Central memory CD4-positive, alpha-beta T cell (primary cell): ENCODE measurements at places on chromosomes 4 and X.

DNA sequence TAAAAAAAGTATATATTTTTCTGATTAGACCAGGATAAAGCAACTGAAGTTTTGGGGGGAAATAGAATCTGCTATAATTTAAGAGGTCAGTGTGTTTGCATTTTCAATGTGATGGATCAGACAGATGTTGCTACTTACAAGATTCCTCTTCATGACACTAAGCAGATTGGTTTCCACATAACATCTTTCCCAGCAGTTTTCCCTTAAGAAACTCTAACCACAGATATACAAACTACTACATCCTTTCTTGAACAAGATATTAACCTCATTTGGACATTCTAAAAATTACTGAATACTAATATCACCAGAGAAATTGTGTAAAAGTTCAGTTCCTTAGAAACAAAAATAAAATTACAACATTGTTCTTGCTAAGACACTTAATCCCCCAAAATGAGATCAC, 106.7 kb upstream of the GUCY1A1 start:
- no peak for DNase-seq

- DNase-seq: no peak
Measured at GRCh38 chrX:150700107-150700506, 6.9 kb downstream of the MTMR1 start.

DNA sequence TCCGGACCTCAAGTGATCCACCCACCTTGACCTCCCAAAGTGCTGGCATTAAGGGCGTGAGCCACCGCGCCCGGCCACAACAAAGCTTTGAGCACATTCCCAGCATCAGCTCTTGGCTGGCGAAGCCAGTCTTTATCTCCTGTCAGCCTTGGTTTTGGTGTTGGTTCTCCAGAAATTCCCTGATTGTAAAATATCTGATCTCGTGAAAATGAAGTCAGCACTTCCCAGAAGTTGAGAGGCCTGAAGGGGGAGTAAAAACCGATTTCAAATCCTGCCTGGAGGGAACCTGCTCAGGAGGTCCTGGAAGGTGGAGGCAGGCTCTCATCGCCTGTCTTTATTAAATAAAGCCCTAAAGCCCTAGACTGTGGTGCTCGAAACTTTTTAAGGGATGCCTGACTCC, 33.6 kb downstream of the PTTG2 start:
- DNase-seq: no peak

DNA sequence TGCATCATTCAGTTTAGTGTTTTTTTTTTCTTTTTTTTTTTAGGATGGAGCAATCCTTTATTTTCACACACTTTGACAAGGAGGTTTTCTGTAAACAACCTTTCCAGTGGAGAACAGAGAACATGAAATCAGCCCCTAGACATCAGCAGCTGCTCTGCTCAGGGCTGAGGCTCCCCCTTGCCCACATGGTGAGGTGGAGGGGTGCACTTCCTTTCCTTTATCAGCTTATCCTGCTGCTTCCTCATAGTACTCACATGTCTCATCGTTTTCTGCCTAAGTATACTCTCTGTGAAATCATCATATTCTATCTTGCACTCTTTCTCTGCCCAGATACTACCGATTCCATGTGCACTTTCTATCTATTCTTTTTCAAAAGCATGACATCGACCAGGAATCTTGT, 47.6 kb upstream of the PRSS12 start:
- no peak for DNase-seq

- DNase-seq: no peak
Measured at GRCh38 chrX:11585174-11585573, 80.5 kb downstream of the ARHGAP6 start.

DNA sequence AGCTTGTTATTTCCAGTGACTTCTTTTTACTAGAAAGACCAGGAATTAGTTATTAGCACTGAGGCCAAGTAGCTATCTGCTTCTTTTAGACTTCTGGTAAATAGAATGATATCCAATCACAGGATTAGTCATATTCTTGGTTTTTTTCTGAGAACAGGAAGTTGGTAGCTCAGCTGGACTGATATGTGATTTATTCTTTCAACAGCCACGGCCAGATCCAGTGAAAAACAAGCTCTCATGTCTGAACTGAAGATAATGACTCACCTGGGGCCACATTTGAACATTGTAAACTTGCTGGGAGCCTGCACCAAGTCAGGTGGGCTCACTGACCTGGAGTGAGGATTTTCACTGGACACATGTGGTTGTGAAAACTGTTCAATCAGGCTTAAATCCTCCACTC, 48.6 kb downstream of the PDGFRA start:
- no peak for DNase-seq

- DNase-seq: no peak
Measured at GRCh38 chr4:142473218-142473959, 372.7 kb downstream of the INPP4B start.

GRCh38 chr4:142559986-142560385, 286.1 kb downstream of the INPP4B start:
- DNase-seq: no peak

DNA sequence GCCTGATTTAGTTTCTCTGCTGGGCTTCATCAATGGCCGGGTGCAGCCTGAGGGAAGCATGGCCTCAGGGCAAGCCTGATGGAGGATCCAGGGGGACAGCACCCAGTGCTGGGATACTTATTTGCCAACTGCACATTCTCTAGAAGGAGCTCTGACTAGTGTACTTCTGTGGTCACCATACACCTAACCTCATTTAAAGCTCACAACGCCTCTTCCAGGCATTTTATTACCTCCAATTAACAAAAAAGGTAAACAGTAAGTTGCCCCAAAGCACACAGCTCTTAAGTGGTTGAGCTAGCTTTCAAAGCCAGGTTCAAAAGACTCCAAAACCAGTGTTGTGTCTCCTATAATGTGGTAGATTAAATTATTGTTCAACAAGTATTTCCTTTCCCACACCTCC, 26.8 kb upstream of the ATXN3L start:
- no peak for DNase-seq

GRCh38 chrX:19885732-19886131, 1.7 kb downstream of the SH3KBP1 start:
- DNase-seq: no peak

DNA sequence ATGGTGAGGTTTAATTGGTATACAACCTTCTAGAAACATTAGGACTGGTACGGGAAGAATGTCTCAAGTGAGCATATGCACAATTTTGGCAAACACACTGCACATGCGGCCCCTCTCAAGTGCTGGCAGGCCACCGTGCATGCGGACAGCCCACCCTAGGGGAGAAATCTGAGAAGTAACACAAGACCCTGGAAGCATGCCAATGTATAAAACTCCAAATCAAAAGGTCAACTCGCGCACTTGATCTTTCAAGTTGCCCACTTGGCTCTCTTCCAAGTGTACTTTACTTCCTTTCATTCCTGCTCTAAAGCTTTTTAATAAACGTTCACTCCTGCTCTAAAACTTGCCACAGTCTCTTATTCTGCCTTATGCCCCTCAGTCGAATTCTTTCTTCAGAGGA, 488.3 kb downstream of the CFAP47 start:
- DNase-seq: no peak

DNA sequence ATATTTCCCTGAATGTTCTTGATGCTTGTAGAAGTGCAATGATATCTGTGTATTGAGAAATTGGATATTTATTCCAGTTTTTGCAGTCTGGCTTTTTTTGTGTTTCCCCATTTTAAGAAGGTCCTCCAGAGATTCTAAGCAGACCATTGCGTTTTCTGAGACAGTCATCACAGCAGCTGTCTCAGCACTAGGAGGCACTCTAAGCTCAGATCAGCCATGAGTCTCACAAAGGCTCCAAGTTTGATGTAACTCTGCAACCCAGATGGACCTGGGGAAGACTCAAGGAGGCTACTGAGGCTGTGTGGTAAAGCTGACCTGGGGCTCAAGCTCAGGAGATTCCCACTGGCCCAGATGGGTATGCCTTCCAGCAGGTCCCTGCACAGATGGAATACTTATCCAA, 89.3 kb upstream of the CYLC1 start:
- no peak for DNase-seq

- DNase-seq: no peak
Measured at GRCh38 chr4:148874331-148874730, 432.1 kb upstream of the NR3C2 start.

- DNase-seq: no peak
Measured at GRCh38 chr4:14790494-14790893, 211.8 kb upstream of the CPEB2 start.

- DNase-seq: no peak
Measured at GRCh38 chrX:12505127-12505526, 286.1 kb upstream of the PRPS2 start.

- no peak for DNase-seq
Measured at GRCh38 chr4:55251342-55251741, 94.7 kb upstream of the SRD5A3 start.

DNA sequence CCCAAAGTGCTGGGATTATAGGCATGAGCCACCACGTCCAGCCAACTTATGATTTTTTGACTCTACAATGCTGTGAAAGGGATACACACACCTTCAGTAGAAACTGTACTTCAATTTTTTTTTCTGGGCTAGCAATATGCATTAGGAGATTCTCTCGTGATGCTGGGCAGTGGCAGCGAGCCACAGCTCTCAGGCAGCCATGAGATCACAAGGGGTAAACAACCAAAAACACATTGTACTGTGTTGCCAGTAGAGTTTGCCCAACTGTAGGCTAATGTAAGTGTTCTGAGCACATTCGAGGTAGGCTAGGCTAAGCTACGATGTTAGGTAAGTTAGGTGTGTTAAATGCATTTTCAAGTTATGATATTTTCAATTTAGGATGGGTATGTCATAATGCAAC, 25.7 kb downstream of the RAB33A start:
- no peak for DNase-seq

DNA sequence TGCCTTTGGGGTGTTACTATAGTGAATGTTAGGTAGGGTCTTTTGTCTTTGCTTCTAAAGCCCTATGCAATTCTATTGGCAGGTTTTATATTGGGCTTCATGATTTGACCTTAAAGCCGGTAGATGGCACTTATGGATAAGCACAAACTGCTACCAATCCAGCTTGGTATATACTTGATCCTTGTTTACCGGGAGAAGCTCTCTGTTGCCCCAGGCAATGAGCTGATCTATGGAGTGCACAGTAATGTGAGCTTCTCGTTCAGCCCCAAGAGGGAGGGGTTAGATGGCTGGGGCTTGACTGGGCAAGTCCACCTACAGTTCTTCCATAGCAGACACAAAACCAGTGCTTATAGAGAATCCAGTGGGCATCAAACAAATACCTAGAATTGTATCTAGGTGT, 287.2 kb upstream of the CT83 start:
- DNase-seq: no peak

DNA sequence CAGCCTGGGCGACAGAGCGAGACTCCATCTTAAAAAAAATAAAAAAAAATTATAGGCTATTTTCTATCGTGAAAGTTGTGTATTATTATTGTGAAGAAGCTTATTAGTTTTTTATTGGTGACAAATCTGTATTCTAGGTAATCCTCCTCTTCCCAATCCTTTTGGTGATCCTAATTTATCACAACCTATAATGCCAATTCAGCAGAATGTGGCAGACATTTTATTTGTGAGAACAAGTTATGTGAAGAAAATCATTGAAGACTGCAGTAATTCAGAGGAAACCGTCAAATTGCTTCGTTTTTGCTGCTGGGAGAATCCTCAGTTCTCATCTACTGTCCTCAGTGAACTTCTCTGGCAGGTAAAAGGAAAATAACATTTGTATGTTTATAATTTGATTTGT, 109.4 kb upstream of the DDX3X start:
- DNase-seq: no peak
